ENCODE measurements at places on chromosomes 7 and 10. TPM values are rescaled to one million over a fixed set of nuclear protein-coding genes. Genes with fewer than 3 reads are reported as not detected.

LRRN3 gene
- total RNA-seq = 54.3 TPM

GIMAP6 gene
- 0.23 TPM for total RNA-seq

- no peak for ATAC-seq
These were observed 125.7 kb downstream of the GFRA1 start for GRCh38 chr10:116147147-116147905.

DNA sequence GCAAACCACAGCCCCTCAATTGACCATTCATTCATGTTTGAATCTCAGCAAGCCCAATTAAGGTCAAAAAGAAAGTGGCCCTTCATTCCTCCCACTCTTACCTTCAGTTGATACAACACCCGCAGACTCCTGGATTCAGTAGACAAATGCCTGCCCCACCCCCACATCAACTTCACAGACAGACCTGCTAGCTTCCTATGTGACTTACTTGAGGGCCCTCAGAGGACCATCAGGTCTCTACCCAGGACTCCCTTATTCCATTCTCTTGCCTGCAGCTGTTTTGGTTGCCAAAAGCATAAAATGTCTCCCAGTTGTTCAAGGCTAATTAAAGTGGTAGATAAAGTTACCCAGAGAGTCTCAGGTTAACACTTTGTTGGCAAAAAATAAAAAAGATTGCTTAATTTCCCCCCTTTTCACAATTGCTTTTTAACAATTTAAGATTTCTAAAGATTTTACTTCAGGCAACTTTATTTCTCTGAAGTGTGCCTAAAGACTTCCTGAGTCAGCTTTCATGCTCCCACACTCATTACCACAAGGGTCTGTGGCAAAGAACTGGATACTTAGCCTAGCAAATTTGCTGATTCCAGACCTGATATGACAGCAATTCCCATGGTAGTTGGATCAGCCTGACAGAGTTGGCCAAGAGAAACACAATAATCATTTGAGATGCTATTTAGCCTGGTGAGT, 3.3 kb upstream of the MTERF1 start:
- ATAC-seq = no peak

DNA sequence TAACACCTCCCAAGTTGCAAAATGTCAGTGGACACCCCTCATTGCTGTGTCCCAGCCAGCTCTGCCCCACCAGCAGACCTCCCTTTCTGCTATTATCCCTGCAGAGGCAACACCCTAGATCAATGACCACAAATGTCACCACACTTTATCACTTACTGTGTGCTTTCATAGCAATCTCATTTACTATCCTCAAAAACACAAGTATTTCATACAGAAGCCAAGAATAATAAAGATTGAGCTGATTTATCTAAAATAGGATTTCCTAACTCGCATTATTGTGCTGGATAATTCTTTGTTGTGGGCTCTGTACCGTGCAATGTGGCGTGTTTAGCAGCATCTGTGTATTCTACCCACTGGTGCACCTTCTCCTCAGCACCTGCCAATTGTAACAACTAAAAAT, 13.2 kb upstream of the ABCB5 start:
- no peak for ATAC-seq

GRCh38 chr10:3538656-3539531, 246.1 kb downstream of the KLF6 start:
- ATAC-seq = peak; percentile 44

DNA sequence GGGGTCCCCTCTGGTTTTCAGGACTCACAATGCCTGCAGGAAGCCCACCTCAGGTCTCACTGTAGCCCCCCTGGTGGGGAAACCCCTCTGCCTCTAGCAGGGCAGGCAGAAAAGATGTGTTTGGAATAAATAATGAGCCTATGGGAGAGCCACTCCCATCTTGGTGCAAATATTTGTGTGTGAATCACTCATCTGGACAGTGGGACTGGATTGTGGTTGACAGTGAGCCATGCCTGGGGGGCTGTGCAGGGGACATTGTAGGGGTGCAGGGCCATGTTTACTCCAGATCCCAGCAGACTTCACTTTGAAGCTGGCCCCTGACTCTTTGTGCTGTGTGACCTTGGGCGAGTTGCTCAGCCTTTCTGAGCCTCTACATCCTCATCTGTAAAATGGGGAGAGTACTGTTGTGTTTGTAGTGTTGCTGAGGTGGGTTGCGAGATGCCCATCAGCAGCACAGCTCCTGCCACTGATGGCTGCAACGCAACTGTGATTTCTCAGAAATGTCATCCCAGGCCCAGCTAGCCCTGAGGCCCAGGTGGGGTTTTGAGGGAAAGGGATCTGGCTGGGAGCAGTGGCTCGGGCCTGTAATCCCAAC, 20.7 kb downstream of the GTF2IRD1 start:
- ATAC-seq = no peak

DNA sequence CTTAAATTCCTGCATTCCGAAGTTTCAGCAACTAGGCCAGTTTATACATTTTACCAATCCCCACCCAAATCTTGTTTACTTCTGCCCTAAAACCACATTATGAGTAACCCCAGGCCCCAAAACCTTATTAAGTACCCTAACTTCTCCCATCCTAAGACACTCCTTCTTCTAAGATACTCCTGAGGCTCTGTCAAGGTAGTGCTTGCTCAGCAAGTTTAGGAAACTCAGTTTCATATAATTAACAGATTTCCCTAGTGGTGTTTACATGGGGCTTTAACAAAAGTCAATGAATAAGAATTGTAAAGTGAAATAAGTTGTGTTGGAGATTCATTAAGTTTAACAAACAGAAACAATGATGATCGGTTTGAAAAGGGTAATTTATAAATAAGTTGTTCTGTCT, 77.8 kb downstream of the CPEB3 start:
- ATAC-seq = no peak

GRCh38 chr7:97089771-97090170, 27.7 kb upstream of the SDHAF3 start:
- ATAC-seq = no peak
